M059J (cell line): ENCODE measurements at places on chromosomes 2 and 18.

GRCh38 chr2:239954166-239955086, 70.7 kb downstream of the NDUFA10 start:
- no peak for DNase-seq

- DNase-seq: no peak
Measured at GRCh38 chr2:205311201-205311600, 371.1 kb upstream of the NRP2 start.

DNA sequence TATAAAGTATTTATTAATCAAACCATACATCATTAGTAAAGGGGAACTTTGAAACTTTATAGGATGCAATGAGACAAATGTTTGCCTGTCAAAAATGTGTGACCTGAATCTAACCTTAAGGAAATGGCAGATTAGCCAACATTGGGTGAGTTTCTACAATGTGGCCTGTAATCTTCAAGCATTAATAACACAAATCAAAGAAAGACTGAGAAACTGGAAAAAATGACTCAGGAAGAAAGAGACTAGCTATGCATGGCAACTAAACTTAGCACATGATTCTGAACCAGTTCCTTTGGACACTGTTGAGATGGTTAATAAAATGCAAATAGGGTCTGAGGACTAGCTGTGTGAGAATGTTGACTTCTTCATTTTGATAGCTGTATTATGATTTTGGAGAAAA, 628.6 kb upstream of the ID2 start:
- no peak for DNase-seq

GRCh38 chr18:65754121-65754520, 3.3 kb downstream of the CDH7 start:
- peak; percentile 7 for DNase-seq

- DNase-seq: no peak
Measured at GRCh38 chr2:230742781-230743180, 30.1 kb downstream of the CAB39 start.

DNA sequence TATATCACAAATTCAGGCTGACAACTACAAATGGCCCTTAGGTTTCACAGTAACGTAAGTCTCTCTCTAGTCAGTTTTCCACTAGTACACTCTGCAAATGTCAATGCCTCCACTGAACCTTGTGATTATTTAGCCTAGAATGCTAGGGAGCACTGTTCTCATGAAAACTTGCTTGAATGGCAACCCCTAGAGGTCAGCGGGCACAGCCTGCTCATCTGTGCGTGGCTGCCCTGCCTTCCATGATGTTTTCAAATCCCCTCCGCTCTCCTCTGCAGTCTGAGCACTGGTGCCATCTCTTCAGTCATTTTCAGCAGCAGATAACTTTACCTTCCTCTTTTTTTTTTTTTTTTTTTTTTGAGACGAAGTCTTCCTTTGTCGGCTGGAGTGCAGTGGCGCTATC, 84.1 kb upstream of the GULP1 start:
- no peak for DNase-seq

DNA sequence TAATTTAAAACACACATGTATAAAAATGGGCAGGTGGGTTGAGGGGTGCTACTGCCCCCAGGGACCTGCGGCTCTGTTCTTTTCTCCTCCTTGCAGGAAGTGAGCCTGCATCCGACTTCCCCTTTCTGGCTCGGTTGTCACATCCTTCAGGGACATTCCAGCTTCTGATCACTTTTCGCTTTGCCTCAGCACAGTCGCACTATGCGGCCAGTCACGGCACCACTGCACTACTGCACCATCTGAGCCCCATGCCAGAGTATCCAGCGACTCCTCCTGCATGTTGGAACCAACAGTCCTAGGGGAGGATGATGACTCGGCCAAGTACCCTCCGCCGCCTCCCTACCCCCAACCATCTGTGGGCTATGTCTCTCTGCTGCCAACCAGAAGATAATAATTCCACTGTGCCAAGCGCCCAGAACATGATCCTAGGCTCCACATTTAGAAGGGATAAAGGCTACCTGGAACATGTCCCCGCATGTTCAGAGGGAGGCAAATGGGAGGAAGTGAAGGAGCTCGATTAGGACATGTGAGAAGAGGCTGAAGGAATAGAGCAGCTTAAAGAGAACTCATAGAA, 17.6 kb downstream of the CDC42EP3 start:
- no peak for DNase-seq

DNA sequence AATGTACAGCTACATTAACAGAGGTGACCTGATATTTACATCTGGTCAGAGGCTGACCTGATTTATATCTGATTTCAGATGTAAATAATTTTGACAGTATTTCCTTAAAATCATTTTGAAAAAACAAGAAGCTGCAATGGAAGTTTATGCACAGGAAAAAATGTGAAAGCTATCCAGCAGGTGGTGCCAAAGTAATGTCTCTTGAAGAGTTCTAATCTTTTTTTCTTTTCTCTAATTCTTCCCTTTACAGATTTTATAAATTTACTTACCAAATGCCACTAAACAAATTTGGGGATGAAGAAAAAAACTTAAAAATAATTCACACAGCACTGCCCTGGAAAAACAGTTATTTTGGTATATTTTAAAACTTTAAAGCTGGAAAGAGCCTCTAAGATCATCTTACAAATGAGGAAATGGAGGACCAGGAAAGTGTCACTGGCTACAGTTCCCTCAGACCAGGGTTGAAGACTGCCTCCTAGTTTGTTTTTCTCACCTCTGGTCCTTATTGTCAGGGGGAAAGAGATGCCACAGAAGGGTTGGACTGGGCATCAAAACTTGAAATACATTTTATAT, 16.4 kb upstream of the FBLN7 start:
- peak; percentile 48 for DNase-seq

DNA sequence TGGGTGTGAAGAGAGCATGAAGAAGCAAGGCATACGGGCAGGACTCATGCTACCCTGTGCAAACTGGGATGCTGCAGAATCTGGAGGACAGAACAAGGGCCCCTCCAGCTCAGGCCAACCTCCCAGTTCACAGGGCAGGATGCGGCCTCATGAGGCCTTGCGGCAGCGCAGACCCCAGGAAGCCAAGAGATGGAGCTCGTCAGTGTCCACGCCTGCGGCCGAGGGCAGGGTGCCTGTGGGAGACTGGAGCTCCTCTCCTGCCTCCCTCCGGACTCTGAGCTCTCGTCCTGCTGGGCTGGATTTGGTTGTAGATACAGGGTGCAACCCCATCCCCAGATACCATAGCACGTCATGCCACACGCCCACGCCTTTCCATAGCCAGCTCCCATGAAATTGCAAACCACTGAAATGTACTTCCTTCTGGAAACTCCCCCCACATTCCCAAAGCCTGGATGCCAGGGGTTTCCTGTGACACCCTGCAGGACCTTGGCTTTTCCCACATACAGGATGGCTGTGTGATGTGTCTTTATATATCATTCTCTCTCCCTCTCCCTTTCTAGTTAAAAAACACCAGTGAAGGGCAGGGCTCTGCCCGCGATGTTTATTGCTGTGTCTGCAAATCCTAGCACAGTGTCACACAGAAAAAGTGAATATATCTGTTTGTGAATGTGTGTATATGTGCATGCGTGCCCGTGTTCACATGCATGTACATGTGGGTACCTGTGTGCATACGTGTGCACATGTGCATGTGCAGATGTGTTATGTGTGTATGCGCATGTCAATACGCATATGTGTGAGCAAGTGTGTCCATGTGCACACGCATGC, 12.3 kb upstream of the SNTG2 start:
- DNase-seq: no peak

GRCh38 chr2:174012347-174013314, 47.5 kb upstream of the SP3 start:
- DNase-seq: peak; percentile 55

GRCh38 chr18:58499527-58500221, 129.2 kb downstream of the ALPK2 start:
- no peak for DNase-seq

GRCh38 chr2:88099798-88100488, 27.9 kb downstream of the FABP1 start:
- DNase-seq: peak; percentile 2

DNA sequence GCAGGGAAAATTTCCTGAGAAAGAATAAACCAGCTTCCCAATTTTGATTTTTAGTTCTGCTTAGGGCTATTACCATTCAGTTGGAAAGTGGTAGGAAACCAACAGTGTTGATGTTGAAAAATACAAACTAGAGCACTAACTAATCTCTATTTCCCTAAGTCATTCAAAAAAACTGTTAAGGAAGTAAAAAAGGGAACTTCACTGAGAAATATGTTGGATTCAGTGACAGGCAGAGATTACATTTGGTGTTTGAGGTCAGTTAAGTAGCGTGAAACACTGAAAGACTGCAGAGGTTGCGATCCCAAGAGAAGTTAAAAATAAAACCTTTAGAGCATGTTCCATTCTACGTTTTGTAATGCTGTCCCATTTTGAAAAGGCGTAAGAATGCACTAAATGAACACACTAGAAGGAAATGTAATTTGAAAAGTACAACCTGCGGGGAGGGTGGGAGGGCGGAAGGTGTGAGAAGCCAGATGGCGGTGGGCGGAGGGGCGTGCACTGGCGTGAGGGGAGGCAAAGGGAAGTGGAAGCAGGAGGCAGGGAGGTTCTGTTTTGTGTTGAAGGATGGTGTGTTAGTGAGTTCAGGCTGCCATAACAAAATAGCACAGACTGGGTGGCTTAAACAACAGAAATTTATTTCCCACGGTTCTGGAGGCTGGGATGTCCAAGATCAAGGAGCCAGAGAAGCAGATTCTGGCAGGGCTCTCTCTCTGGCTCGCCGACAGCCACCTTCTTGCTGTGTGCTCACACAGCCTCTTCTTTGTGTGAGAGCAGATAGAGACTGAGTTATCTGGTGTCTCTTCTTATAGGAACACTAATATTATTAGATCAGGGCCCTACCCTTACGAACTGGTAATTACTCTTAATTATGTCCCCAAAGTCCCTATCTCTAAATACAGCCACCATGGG, 94.3 kb upstream of the KCTD1 start:
- no peak for DNase-seq

DNA sequence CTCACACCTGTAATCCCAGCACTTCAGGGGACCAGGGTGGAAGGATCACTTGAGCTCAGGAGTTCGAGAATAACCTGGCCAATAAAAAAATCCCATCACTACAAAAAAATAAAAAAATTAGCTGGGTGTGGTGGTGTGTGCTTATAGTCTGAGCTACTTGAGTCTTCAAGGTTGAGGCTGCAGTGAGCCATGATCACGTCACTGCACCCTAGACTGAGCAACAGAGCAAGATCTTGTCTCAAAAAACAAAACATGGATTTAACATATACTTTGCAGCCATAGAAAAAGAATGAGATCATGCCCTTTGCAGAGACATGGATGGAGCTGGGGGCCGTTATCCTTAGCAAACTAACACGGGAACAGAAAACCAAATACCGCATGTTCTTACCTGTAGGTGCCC, 22.2 kb downstream of the SH2D6 start:
- DNase-seq: no peak

DNA sequence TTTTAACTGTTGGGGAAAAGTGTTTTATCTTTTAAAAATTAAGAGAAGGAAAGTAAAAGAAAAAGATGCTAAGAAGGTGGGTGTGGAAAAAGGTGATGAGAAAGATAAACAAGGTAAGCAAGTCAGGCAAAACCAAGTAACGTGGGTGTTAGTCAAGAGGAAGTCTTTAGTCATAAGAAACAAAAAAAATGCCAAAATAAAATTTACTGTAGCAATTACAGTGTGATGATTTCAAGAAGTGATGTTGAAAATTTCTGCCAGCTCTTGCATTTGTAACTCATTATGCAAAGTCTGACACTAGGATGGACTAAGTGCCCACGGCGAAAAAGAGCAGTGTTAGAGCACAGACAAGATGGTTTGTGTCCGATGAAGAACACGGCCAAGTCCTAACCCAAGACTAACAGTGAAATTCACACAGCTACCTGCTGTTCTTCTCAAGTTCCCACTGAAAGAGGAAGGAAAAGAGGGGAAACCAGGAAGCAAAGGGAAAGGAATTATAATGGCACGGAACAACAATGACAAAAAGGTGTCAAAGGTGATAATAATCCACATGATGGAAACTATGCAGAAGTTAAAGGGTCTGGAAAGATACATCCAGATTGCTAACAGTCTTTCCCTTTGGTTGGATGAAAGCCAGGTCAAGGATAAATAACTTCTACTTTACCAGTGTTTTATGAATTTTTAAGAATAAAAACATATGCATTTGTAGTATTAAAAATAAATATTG, 34.1 kb downstream of the NOL10 start:
- DNase-seq: peak; percentile 2

- DNase-seq: no peak
Measured at GRCh38 chr18:48203288-48203945, 205.8 kb downstream of the ZBTB7C start.
